Stimulated activated CD4-positive, alpha-beta T cell treated with anti-CD3 and anti-CD28 coated beads, TNF-alpha, amount 100 ng/mL, for 1 hour (primary cell): ENCODE measurements at places on chromosomes 13 and 19.

- DNase-seq: no peak
These were observed 15.4 kb upstream of the PRR19 start for GRCh38 chr19:42286349-42287016.

GRCh38 chr19:16148443-16149229, 5.2 kb downstream of the HSH2D start:
- no peak for DNase-seq

DNA sequence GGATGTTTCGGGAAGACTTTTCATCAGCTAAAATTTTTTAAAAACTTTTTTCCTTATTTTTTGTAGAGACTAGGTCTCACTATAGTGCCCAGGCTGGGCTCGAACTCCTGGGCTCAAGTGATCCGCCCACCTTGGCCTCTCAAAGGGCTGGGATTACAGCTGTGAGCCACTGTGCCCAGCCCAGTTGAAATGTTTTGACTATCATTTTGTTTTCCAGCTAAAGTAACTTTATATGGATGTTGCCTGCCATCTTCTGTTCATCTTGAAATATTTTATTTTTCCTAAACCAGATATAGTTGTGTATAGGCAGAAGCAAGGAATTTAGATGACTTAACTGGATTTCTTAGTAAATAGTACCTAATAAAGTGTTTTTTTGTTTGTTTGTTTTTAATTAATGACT, 7.0 kb downstream of the CAB39L start:
- DNase-seq: no peak

- no peak for DNase-seq
These were observed 930.5 kb upstream of the SLITRK1 start for GRCh38 chr13:84812789-84813188.

DNA sequence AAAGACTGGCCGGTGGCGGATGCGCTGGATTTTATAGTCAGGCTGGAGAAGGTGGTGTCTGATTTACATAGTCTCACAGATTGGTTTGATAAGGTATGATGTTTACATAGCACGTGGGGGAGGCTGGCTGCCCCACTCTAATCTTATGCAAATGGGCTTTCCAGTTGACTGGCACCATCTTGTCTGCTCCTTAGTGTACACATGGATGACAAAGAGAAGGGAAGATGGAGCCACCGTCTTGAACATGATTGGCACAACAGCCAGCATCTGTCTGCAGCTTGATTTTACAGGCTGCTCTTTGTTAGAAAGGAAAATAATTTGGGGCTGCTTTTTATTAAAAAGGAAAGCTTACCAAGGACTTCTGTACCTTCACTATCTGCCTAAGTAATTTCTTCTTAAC, 265.2 kb upstream of the MAB21L1 start:
- no peak for DNase-seq

DNA sequence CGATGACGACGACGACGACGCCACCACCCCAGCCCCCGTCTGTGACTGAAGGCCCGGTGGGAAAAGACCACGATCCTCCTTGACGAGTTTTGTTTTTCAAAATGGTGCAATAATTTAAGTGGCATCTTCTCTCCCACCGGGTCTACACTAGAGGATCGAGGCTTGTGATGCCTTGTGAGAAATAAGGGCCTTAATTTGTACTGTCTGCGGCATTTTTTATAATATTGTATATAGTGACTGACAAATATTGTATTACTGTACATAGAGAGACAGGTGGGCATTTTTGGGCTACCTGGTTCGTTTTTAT, 2.5 kb downstream of the KLF2 start:
- no peak for DNase-seq

GRCh38 chr19:39411081-39411831, 1.2 kb upstream of the PLEKHG2 start:
- no peak for DNase-seq

DNA sequence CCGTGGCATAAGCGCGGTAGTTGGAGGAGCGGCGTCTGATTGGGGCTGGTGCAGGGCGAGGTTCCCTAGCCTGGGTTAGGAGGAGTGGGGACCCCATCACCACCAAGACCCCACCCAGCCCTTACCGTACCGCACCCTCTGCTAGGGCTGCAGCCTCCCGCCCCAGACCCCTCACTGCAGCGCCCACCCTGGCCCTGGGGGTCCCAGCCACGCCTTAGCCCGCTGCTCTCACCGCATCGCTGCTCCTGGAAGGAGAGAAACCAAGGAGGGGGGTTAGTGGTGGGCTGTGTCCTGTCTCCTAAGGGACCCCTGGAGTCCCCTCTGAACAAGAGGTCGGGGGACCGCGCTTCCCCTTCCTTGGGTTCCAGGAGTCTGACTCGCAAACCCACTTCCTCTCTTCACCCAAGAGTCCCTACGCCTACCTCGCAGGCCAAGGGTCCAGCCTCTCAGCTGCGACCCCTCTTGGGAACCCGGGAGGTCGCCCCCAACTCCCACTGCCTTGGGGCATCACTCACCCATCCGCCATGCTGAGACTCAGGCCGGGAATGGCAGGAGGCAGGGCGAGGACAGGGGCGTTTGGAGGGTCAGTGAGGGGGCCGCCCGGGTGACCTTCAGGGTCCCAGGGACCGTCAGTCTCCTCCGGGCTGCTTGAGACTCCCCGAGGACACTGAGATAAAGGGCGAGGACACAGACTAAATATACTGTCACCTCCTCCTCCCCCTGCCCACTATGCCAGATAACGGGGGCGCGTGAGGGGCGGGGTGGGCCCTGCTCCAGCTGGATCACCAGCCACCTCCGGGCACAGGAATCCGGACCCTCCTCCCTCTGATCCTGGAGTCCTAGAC, at the start of gene TNNI3:
Gene TNNI3 (minus strand): TSS at position 669 of the 845 bp plus-strand sequence. CDS start 143 bp downstream, at position 526.
- DNase-seq: no peak

- peak; percentile 51 for DNase-seq
These were observed 7.7 kb upstream of the TMEM161A start for GRCh38 chr19:19145684-19146608.

DNA sequence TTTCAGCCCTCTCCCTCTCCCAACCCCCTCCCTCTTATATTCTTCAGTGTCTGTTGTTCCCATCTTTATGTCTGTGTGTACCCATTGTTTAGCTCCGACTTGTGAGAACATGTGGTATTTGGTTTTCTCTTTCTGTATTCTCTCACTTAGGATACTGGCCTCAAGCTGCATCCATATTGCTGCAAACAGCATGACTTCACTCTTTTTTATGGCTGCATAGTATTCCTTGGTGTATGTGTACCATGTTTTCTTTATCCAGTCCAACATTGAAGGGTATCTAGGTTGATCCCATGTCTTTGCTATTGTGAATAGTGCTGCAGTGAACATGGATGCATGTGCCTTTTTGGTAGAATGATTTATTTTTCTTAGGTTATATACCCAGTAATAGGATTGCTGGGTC, 17.8 kb downstream of the NHLRC3 start:
- DNase-seq: no peak

GRCh38 chr19:38134540-38135149, 89.4 kb downstream of the DPF1 start:
- no peak for DNase-seq

GRCh38 chr19:13057147-13057572, 45.5 kb downstream of the LYL1 start:
- no peak for DNase-seq

- DNase-seq: no peak
These were observed 28.5 kb upstream of the ARGLU1 start for GRCh38 chr13:106596275-106596937.
